PC-3 (cell line): ENCODE measurements at places on chromosomes 6 and 20. TPM values are rescaled to one million over a fixed set of nuclear protein-coding genes. Genes with fewer than 3 reads are reported as not detected.
A peak's percentile ranks its signal among the peaks of the same experiment; 100 is the strongest.

- DNase-seq, result no peak
Measured at GRCh38 chr6:158384671-158385110, 72.4 kb downstream of the TULP4 start.

Gene LINC00237
- total RNA-seq, result not detected in 2 replicates

DNA sequence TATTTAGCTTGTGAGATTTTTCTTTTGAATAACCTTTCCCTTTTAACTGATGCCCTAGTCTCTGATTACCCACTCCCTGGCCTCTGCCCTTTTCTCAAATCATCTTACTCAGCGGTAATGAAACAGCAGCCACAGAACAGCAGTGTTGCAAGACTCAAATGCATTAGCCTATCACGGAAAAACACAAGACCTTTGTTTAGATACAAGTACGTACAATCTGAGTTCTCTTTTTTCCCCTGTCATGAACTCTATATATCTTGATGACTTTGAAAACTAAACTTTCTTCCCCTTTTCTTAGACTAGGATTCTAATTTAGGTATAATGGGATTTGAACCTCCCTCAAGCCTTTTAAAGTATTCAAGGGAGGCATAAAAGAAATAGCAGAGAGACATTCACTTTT, 1034.9 kb downstream of the EYS start:
- no peak for DNase-seq

GRCh38 chr6:126069449-126069848, 83.1 kb downstream of the TRMT11 start:
- DNase-seq, result no peak

DNA sequence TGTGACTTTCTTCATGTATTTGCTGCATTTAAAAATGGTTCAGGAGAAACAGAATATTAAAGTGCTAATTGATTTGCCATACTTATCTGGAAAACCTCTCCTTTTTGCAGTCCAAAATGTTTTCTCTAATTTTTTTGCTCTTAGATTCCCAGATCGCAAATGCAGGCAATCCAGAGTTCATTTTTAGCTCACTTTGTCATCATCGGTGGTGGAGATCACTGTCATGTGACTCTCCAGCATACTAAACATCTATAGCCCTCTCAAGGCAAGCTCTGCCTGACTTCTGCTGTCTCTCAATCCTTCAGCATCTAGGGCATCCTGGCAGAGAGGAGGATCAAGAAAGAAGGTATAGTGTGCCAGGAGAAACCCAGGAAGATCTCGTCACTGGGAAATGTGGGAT, 24.8 kb downstream of the ABRACL start:
- DNase-seq, result no peak

- DNase-seq, result peak; percentile 15
Measured at GRCh38 chr20:16666272-16666671, 63.6 kb upstream of the SNRPB2 start.

Gene TFAP2A
- 29.4 and 35.5 TPM in 2 replicates for total RNA-seq

Gene CCN2
- 33.2 and 34.4 TPM in 2 replicates for total RNA-seq

Gene DEFB115
- not detected in 2 replicates for total RNA-seq

DNA sequence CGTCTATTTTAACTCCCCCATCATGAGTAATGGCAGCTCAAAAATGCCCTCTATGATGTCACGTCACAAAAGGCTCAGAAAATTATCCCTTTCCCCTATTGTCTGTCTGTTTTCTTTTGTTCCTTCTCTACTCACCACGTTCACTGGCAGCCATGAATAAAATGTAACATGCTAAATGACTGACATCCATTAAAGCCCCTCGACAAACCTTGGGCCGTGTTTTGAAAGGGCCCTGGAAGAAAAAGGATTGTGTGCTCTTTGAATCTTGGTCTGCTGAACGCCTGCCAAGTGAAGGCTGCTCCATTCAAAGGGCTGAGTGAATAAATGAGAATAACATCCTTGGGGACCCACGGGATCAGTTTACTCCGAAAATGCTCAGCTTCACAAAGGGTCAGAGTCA, 118.7 kb downstream of the RPS12 start:
- no peak for DNase-seq

DNA sequence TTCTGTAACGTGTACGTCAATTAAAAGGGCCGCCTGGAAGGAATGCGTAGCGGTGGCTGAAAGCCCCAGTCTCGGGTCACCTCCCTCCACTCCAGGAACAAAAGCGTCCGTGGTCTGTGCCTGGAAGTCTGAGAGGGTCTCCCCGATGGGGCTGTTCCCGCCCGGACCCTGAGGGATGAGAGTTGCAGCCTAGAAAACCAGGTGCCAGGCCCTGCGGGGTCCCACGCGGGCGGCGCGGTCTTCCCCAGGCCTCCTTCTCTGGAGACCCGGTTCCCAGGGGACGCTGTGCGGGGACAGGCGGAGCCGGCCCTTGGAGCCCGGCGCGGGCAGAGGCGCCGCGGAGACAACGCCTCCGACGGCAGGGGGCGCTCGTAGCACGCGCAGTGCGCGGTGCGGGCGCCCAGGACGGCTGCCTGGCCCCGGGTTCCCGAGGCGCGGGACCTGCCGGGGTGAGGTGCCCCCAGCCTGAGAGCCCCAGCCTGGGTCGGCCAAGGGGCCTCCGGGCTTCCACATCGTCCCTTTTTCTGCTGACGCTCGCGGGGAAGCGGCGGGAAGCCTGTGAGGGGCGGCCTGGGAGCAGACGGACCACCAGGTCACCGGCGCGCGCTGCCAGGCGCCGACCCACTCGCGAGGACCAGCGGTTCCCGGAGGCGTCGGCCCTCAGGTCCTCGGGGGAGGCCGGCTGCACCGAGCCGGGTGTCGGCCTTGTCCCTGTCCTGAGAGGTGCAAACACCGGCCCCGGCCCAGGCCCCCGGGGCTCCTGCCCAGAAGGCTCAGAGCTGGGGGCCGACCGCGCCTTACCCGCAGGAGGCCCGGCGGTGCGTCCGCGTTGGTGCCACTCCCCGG, 5.3 kb upstream of the FOXC1 start:
- peak; percentile 89 for DNase-seq

Gene SLPI
- 186 and 207 TPM in 2 replicates for total RNA-seq

GRCh38 chr6:11876934-11877433, 98.4 kb upstream of the ADTRP start:
- no peak for DNase-seq

GRCh38 chr6:106966671-106967640, 7.6 kb downstream of the CD24 start:
- DNase-seq, result no peak

DNA sequence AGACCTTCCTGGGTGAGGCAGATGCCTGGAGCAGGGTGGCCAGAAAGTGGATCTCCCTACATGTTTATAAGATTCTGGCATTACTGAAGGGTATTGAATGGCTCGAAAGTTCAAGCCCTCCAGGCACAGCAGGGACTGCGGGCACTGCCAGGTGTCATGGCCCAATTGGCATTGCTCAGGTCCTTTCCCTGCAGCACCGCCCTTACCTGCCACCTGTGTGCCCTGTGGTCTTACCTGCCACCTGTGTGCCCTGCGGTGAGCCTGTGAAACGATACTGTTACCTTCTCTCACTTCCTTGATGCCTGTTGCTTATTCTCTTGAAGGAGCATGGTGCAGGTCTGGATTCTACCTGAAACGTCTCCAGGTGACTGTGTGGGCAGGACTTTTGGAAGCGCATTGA, 32.2 kb downstream of the SMOC2 start:
- DNase-seq, result no peak

- no peak for DNase-seq
Measured at GRCh38 chr6:15708231-15708630, 45.4 kb upstream of the DTNBP1 start.
